ENCODE measurements at places on chromosomes 3 and 15.

DNA sequence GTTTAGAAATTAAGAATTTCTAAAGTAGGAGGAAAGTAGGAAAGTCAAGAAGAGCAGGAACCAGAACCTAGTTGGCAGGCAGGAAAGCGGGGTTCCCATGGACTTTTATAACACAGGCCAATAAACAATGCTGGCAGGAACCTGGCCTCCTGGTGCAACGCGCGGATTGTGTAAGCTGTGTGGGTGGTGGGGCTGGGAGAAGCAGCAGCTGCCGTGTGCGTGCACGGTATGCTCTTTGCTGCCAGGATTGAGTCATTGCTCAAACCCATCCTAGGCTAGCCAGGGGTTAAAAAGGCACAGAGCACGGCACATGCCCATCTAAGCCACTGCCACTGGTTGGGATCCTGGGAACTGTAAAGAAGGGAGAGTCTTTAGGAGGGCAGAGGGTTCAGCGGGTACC, 209.9 kb upstream of the RGMA start:
- DNase-seq, result no peak

GRCh38 chr3:47245271-47245670, 37.3 kb downstream of the KIF9 start:
- no peak for DNase-seq

DNA sequence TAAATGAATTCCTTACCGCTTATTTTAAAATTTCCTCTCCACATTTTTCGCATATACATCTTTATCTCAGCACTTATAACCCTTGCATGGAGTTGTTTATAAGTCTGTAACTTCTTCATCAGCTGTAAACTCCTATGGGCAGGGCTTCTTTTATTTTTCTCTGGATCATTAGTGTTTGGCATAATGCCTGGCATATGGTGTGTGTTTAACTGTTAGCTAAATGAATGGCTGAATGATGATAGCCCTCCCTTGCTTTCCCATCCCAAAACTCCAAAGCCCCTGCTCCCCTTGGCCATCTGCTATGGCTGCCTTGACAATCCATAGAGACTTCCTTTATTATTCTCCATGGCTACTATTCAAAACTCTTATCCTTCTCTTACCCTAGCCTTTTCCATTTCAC, 48.1 kb upstream of the SEMA6D start:
- no peak for DNase-seq

GRCh38 chr15:41772720-41773331, 1.5 kb upstream of the MAPKBP1 start:
- no peak for DNase-seq

GRCh38 chr3:192684151-192684550, 43.2 kb downstream of the FGF12 start:
- DNase-seq, result no peak

GRCh38 chr15:101194546-101195125, 57.2 kb downstream of the CHSY1 start:
- no peak for DNase-seq

DNA sequence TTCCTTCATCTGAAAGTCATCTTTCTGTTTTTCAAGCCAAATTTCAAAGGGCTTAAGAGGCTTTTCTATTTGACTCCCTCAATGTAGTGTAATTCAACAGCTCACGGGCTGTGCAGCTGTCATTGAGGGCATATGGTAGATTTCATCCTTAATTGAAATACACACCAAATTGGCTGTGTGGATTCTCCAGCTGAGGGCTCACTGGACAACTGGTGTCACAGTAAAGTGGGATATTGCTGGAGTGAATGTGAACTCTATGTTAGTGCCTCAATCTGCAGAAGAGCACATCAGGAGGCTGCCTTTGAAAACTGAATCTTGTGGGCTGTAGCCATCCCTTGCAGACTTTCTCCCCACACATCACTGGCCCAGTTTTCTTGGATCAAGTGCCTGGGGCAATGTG, 120.1 kb downstream of the GALK2 start:
- no peak for DNase-seq

DNA sequence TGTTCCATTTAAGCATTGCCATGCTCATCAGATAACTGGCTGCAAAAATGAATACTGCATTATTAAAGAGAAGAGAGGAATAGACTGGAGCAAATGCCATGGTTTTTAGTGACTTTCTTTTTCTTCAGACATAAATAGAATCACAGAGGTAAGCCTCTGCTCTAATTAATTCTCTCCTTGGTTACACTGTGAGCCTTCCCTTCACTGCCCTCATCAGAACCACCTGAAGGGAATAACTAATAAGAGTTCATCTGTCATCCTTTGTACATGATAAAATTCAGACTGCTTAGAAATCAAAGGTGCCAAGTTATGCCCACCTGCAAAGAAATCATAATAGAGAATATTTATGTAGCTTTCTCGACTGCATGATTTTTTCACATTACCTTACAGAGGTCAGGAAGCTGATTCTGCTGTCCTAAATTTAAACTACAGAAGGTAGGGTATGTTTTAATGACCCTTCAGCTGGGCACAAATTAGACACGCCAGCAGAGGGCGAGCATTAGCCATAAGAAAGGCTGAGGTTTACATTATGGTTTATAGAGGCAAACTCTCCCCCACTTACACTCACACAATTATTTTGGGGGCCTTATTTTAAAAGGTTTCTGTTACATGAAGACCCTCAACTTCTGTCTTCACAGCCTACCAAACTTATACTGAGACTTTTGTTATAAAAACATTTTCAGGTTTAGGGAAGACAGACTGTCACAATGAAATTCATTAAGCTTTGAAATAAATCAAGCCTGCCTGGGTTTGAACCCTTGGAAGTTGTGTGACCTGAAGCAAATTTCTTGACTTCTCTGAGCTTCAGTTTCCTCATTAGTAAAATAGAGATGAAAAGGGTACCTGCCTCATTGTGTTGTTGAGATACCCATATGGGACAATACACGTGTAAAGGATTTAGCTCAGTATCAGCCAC, 15.3 kb upstream of the UNC13C start:
- no peak for DNase-seq

GRCh38 chr3:114860531-114860930, 286.6 kb downstream of the ZBTB20 start:
- no peak for DNase-seq

- DNase-seq, result no peak
Measured at GRCh38 chr3:53956586-53956985, 64.9 kb upstream of the SELENOK start.

DNA sequence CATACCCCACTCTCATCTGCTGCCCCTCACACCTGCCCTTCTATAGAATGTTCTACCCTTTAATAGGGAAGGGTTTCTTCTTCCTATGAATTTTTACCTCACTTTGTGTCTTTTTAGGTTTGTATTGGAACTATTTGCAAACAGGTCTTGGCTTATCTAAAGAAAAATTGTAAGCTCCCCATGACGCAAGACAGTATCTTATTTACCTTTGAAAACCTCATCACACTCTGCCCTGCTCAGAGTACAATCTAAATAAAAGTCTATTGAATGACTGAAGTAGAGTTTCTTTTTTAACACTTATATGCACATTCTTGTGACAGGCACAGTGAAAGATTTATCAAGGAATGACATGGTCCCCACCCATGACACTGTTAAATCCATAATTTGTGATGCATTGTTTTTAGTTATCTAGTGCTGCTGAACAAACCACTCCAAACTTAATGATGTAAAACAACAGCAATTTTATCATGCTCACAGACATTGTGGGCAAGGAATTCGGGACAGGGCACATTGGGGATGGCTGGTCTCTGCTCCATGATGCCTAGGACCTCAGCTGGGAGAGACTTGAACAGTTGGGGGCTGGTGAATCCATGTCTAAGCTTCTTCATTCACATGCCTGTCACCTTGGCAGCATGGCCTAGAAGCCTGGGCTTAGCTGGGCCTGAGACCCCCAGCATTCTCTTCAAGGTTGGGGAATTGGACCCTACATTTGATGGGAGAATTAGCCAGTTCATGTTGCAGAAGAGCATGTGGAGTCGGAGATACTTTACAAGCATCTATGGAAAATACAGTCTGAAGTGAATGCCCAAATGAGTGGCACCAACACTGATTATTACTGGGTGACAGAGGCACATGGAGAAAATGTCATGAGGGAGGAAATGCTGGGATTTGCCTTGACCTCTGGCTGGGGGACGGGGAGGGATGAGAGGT, 252.2 kb upstream of the CTDSPL start:
- no peak for DNase-seq

- no peak for DNase-seq
Measured at GRCh38 chr3:31106204-31106603, 211.7 kb upstream of the GADL1 start.

DNA sequence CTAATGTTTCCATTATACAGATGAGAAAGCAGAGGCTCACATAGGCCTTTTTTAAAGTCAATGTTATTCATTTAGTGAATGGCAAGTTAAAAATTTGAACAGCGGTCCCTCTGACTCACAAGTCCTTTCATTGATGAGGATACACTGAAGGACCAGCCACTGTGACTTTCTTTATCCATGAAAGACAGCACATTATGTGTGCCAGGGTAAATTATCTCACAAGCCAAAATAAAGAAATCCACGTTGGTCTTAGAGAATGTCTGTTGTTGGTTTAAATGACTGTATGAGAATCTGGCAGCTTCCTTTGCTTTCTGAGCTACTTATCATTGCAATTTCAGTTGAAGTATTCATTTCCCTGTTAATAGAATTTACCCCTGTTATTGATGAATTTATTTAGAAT, 485.1 kb downstream of the TBL1XR1 start:
- no peak for DNase-seq

DNA sequence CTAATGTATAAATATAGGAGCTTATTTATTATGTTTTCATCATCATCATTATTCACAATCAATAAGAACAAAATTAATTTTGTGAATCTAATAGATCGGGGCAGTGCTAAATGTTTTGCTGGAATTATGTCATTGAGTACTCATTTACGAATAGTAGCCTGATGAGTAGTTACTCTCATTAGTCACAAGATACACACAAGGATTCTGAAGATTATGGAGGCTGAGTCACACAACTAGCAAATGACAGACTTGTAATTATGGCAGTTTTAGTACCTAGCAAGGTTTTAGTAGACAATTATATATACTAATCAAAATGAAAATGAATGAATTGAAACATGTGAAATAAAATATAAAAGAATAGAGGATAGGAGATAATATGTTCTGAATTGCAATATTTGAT, 954.2 kb downstream of the CADM2 start:
- DNase-seq, result no peak

- DNase-seq, result no peak
Measured at GRCh38 chr15:37097144-37097919, 3.0 kb downstream of the MEIS2 start.

GRCh38 chr3:179410331-179410730, 40.9 kb downstream of the GNB4 start:
- DNase-seq, result no peak

- no peak for DNase-seq
Measured at GRCh38 chr15:92074101-92074500, 220.6 kb downstream of the SLCO3A1 start.

GRCh38 chr3:27718459-27718858, 3.7 kb downstream of the EOMES start:
- DNase-seq, result no peak

- no peak for DNase-seq
Measured at GRCh38 chr3:40753291-40753770, 228.6 kb downstream of the ZNF621 start.

DNA sequence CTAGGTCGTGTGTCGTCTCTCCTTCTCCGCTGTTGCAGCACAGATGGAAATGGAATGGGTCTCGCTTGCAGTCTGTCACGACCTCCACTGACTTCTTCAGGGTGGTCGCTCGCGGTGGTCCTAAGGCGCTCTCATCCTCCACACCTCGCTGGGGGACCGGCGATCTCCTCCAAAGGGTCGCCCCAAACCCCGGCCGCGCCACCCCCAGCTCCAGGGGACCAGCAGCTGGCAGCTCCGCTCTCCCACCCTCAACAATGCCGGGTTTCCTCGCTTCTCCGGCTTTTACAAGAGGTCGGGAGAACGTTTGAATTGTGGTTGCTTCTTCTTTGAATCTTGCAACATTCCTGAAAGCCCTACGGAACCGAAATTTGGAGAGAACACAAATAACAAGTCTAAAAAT, 25.9 kb downstream of the SERP1 start:
- DNase-seq, result no peak

GRCh38 chr3:196159952-196160804, 51.0 kb downstream of the ZDHHC19 start:
- DNase-seq, result no peak

GRCh38 chr15:38176155-38176554, 76.5 kb upstream of the SPRED1 start:
- no peak for DNase-seq

DNA sequence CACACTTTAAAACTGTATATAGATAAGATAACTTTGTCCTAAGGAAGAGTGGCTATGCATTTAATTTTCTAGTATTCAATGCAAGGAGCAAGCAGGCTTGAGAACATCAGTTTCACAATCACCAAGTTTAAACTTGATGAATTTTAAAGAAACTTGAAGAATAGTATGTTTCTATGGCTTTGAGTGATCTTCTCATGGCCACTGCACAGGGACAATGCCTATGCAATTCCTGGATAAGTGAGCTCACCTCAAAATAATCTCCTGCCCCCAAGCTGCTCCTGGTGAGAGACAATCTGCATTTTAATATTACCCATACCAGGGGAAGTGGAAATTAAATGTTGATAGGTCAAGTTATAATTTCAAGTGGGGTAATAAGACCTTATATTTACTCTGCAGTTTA, 376.6 kb upstream of the CBLB start:
- DNase-seq, result no peak
